ENCODE measurements at places on chromosomes 12 and 14.
A peak's percentile ranks its signal among the peaks of the same experiment; 100 is the strongest.

DNA sequence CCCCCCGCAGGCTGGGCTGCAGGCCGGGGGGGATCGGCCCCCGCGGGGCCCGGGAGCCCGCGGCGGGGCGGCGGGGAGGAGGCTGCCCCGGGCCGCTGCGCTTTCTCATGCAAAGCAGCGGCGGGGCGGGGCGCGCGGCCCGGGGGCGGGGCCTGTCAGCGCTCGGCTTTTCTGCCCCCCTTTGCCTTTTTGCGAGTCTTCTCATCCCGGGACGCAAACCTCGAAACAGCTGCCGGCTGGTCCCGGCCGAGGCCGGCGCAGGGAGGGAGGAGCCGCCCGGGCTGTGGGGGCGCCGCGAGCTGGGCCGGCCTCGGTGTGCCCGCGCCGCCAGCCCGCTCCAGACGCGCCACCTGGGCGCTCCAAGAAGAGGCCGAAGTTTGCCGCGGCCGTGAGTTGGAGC is at the start of gene FZD10:
Gene FZD10 (plus strand): TSS at position 198 of the 400 bp plus-strand sequence. CDS start 479 bp downstream, outside the sequence.
- peak within 1 kb of the TSS; percentile 21 for H3K4me3 ChIP-seq
- H3K27ac ChIP-seq = no peak within 1 kb of the TSS
- peaks cover 87% of the 10 kb centered on the region for H3K27me3 ChIP-seq
- peak; percentile 26 for DNase-seq

- no peaks in the 10 kb centered on the region for H3K36me3 ChIP-seq
- no peaks in the 10 kb centered on the region for H3K4me1 ChIP-seq
- H3K27ac ChIP-seq = peak overlapping the region; percentile 76
- no peak overlapping the region for H3K4me3 ChIP-seq
These were observed 6.4 kb upstream of the CCDC60 start for GRCh38 chr12:119328111-119328510.

- DNase-seq = no peak
- no peak overlapping the region for H3K27ac ChIP-seq
- H3K4me3 ChIP-seq = no peak overlapping the region
These were observed 123.4 kb downstream of the CCDC91 start for GRCh38 chr12:28313631-28314030.

DNA sequence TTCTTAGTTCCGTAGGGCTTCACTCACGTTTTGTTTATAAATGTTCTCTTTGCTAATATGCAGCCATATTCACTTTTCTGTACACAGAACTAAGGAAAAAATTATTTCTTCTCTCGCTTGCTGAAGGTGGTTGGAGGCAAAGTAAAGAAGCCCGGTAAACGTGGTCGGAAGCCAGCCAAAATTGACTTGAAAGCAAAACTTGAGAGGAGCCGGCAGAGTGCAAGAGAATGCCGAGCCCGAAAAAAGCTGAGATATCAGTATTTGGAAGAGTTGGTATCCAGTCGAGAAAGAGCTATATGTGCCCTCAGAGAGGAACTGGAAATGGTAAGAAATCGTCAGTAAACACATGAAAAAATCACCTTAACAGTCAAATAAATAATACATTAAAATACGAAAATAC is 24.0 kb downstream of the CREBL2 start:
- no peaks in the 10 kb centered on the region for H3K27me3 ChIP-seq
- no peak for DNase-seq
- H3K4me1 ChIP-seq = no peaks in the 10 kb centered on the region
- H3K36me3 ChIP-seq = no peaks in the 10 kb centered on the region

DNA sequence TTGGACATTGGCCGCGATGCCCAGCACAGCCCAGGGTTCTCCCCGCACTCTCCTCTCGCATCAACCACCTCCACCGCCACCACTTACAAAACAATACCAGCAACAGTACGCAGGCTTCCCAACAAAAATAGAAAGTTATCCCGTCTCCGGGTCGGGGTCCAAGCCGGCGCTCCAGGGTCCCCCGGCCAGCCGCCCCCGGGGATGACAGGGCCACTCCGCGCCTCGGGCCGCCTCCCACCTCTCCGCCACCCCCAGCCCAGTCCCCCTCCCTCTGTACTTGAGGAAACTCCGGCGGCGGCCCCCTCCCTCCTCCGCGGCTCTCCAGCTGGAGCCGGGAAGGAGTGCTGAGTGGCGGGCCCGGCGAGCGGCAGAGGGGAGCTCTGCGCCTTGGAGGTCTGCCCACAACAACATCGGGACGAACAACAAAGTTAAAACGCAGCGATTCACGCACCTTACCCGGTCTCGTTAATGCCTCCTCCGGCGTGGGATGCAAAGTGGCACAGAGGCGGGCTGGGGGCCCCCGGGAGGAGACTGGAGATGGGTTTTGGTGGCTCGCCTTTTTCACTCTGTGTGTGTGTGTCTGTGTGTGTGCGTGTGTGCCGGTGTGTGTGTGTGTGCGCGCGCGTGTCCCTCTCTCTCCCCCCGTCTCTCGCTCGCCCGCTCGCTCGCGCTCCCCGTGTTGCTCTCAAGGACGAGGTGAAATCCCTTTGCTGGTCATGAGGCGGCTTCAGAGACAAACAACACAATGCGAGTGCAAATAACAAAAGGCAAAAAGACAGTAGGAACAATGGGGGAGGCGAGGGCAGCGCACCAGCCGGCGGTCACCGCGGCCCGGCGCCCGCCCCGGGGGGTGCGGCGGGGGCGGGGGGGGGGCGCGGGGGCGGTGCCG is 386.8 kb downstream of the BCAT1 start:
- peaks cover 55% of the 10 kb centered on the region for H3K27me3 ChIP-seq
- H3K4me3 ChIP-seq = peak overlapping the region; percentile 93
- peaks cover 15% of the 10 kb centered on the region for H3K4me1 ChIP-seq
- DNase-seq = peak; percentile 39

GRCh38 chr12:54561164-54561563 is 11.8 kb downstream of the PDE1B start:
- peaks cover 5% of the 10 kb centered on the region for H3K27me3 ChIP-seq
- peak overlapping the region; percentile 75 for H3K27ac ChIP-seq
- peak; percentile 39 for DNase-seq

GRCh38 chr14:64878837-64879634 is 671 bp downstream of the SPTB start:
- peak overlapping the region; percentile 44 for H3K4me3 ChIP-seq
- H3K27ac ChIP-seq = no peak overlapping the region
- H3K4me1 ChIP-seq = peaks cover 16% of the 10 kb centered on the region
- peak; percentile 12 for DNase-seq

DNA sequence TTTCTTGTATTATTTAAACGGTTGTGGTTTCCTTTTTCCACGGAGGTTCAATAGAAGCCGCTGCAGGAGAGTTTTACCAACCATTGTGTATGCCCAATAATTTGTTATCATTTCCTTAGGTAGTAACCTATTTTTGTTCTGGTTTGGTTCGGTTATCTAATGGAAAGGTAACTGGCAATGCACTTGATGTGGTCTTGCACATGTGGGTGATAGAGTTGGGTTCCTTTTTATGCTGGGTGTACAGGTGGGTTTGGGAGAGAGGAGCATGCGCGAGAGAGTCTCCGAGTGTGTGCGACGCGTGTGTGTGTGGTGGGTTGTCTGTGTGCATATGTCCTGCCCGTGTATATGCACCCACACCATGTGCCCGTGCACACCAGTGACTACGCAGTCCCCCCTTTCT is 102.7 kb upstream of the FKBP4 start:
- H3K4me3 ChIP-seq = peak overlapping the region; percentile 38
- H3K36me3 ChIP-seq = no peaks in the 10 kb centered on the region
- peak overlapping the region; percentile 65 for H3K27ac ChIP-seq
- H3K27me3 ChIP-seq = no peaks in the 10 kb centered on the region
- peaks cover 4% of the 10 kb centered on the region for H3K4me1 ChIP-seq
- DNase-seq = no peak
